ENCODE measurements at places on chromosomes 5 and 9. TPM values are rescaled to one million over a fixed set of nuclear protein-coding genes. Genes with fewer than 3 reads are reported as not detected.

PCDHA13 gene
- not detected for total RNA-seq

CNTFR gene
- 0.13 TPM for total RNA-seq

SCAI gene
- 1.8 TPM for total RNA-seq

TTC16 gene
- total RNA-seq: not detected

PPP6C gene
- 25.5 TPM for total RNA-seq

ZNF462 gene
- 4.3 TPM for total RNA-seq

NUTM2G gene
- not detected for total RNA-seq

LPAR1 gene
- 15.1 TPM for total RNA-seq

CCNI2 gene
- total RNA-seq: not detected

RIGI gene
- 5.3 TPM for total RNA-seq

PPP3R2 gene
- total RNA-seq: not detected

GRM6 gene
- total RNA-seq: not detected

ADAMTS13 gene
- 0.76 TPM for total RNA-seq

MCTP1 gene
- total RNA-seq: 7.4 TPM

RACK1 gene
- total RNA-seq: 3,325 TPM

TAL2 gene
- 0.15 TPM for total RNA-seq

LRRC14B gene
- total RNA-seq: not detected

SLC36A2 gene
- not detected for total RNA-seq

PLEKHG4B gene
- 1.1 TPM for total RNA-seq

PCDHGB2 gene
- 0.08 TPM for total RNA-seq

AJM1 gene
- 4.4 TPM for total RNA-seq

INSL6 gene
- not detected for total RNA-seq

P4HA2 gene
- total RNA-seq: 37.2 TPM

DDX4 gene
- total RNA-seq: not detected

CDX1 gene
- total RNA-seq: not detected

TPM2 gene
- total RNA-seq: 654 TPM

Measured in A549 treated with CORT108297 at 1 μM for 4 hours (cell line).